ENCODE measurements at places on chromosomes 12 and 14.

GRCh38 chr12:84727961-84728360, 184.6 kb downstream of the SLC6A15 start:
- DNase-seq: no peak

DNA sequence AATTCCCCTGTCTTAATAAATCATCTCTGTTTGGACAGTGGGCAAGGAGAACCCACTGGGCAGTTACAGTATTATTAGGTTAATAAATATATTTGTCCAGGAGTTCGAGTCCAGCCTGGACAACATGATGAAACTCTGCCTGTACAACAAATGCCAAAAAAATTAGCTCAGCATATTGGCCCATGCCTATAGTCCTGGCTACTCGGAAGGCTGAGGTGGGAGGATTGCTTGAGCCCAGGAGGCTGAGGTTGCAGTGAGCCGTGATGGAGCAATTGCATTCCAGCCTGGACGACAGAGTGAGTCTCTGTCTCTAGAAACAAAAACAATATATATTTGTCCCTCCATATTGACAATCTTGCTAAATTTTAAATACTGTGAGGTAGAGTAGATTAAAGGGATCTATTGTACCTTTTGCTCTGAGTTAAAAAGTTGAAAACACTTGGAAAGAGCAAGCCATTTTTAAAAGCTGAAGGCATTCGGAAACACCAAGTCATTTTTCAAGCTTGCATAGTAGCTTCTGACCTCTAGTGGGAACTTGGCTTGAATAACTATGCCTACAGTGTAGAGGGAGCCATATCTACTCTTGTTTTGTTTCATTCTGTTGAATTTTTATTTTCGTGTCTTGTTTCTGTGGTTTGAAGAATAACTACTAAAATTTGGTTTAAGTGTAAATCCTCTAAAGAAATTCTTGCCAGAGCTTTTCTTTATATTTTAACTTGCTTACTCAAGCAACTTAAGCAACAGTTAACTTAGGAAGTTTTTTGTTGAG, 14.6 kb upstream of the EEA1 start:
- DNase-seq: no peak

- DNase-seq: no peak
These were observed 25.0 kb downstream of the DACT1 start for GRCh38 chr14:58662759-58663158.

DNA sequence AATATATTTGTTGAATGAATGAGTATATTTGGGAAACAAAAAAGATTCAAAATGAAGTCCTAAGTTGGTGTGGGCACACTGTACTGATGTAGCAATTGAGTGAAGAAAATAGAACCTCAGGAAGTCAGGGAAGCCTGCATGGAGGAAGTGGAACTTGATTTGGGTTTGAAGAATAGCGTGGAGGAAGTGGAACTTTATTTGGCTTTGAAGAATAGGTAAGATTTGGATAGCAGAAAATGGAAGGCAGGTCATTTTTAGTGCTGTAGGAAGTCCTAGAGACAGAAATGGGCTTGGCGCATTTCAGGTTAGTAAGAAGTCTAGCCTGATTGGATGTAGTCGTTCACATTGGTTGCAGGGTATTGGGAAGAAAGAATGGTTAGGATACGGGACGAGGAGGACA, 5.4 kb downstream of the C12orf75 start:
- no peak for DNase-seq

GRCh38 chr12:59067083-59067482, 146.8 kb upstream of the LRIG3 start:
- no peak for DNase-seq

DNA sequence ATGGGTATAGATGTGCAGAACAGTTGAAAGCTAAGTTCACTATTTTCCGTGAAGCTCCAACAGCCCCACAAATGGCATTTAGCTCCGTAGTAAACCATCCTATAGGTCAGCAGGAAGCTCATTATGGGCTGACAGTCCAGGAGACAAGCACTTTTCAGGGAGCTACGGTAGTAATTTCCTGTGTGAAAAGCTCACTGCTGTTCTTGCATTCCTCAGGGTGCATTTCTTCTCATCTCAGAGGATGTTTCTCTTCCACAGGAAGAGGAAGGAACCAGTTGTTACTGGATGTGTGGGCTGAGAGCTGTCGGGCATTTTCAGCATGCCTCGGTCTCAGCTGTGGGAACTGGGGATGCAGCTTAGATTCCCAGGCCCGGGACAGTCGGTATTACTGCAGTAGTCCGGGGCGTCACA, 72.8 kb downstream of the GALNT4 start:
- no peak for DNase-seq

GRCh38 chr12:121366063-121366459, 13.8 kb upstream of the ANAPC5 start:
- no peak for DNase-seq

DNA sequence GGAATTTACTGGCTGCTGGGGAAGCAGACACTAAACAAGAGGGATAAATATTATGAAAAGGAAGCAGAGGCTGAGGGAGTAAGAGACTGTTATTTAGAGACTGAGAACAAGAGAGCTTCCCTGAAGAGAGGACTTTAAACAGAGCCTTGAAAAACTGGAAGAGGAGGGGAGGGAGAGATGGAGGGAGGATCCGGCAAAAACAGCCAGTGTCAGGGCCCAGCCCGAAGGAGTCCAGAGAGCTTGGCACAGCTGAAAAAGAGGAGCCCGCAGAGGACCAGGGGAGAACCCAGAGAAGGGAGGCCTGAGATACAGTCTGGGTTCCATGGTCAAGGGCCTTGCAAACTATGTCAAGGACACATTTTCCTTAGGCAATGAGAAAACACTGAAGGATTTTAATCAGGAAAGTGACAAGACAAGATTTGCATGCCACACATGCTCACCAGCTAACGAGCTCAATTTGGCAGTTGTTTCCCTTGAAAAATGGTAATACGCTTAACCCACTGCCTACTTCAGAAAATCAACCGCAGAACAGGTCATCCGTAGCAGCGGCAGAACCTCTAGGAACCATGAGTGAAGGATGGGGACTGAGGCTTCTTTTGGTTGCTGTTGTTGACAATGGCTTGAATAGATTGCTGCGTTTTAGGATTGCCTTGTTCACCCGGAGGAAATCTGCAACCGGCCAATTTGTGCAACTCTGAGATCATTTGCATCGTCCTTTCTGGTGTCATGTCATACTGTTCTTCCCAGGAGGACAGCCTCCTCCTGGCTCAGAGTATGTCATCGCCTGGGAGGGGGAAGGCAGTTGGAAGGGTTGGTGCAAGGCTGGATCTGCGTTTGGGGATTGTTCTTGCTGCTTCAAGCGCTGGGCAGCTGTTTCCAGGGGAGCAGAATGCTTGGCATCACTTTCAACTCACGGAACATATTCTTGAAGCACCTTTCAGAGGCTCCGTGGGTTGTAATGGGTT, 108.2 kb downstream of the PRMT8 start:
- DNase-seq: no peak

DNA sequence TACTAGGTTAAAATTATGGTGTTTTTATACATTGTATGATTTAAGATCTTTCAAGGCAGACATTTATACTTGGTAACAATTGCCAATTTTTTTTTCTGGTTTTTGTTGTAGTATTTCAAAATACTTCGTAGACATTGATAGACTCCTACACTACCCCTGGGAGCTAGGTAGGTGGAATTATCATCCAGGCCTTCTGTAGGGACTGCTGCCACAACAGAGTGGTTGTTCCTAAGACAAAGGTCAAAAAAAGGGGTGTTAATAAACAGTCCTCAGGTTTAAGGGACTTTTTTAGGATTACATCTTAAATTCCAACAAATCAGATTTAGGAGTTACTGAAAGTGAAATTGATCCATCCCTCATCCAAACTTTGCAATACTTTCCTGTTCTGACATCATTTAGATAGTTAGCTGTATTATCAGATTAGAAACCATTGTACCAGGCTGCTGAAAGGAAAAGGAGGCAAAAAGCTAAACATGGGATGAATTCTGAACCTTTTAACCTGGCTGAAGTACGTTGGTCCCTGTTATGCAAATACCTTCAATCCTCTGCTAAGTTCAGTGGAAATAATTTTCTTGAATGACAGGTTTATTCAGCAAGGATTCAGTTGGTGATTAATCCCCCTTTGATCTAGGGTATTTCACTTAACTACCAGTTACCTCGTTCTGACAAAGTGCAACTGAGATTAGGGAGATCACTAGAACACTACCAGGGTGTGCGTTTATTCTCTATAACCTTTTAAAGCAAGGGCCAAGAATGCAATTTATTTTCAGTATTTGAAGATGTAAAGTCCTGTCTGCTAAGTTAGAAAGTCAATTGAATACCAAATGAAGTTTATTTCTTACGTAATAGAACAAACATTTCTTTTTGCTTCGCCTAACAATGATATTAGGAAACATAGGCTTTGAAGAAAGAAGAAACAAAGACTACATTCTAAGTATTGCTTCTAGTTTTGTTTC, 23.2 kb downstream of the AP5M1 start:
- no peak for DNase-seq
